ENCODE measurements at places on chromosomes 16 and 17.

GRCh38 chr17:47634870-47635269 is 14.8 kb upstream of the KPNB1 start:
- DNase-seq, result no peak

DNA sequence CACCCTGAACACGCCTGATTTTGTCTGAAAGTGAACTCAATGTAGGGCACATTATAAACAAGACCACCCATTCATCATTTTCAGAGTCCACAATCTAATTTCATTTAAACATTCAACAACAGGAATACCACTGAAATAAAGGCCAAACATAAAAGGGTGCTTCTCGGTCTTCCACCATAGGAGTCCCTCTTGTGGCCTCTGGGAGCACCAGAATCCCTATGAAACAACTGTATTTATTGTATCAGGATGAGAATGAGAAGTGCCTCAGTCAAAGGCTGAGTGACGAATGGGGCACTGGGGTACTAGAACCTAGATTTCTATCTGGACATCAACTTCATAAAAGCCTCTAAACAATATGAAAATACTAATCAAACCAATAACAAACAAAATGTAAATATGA is 40.4 kb downstream of the NXPH3 start:
- no peak for DNase-seq

- DNase-seq, result no peak
Observed at GRCh38 chr17:58575511-58575910, 61.1 kb upstream of the MTMR4 start.

DNA sequence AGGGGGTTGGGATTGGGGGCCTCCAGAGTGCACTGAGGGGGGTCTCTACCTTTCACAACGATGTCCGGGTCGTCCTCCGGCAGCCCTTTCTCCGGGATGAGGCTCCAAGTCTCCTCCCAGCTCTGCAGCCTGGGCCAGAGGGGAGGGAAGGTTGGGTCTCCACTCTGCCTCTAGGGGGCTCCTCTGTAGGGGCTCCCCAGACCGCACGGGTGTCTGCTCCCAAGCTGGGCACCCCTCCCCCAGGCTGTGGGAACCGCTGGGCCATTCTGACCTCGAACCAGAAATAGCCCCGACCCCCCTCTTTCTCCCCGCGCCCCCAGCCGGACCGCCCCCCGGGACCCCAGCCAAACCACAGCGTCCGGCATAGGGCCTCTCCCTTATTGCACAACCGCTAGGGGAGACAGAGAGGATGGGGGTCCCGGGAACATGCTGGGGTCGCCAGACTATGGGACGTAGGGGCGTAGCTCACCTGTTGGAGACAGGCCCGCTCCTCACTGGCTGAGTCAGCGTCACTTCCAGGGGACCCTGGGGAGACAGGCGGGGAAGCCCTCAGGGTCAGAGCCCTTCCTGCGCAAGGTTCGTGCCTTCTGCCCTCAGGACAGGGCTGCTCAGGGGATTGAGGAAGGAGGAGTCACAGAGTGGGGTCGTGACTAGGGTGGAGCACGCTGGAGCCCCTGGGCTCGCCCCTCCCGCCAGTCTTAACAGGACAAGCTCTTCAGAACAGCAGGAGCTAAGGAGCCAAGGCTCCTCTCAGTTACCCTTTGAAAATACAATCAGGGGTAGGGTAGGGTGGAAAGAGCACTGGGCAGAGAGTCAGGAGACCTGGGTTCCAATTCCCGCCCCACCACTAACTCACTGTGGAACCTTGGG is 2.7 kb downstream of the PLEKHH3 start:
- peak; percentile 41 for DNase-seq

- no peak for DNase-seq
Observed at GRCh38 chr17:5027916-5028315, 7.3 kb downstream of the SLC52A1 start.

- DNase-seq, result peak; percentile 33
Observed at GRCh38 chr17:4504188-4504587, 5.5 kb downstream of the SPNS2 start.
